ENCODE measurements at places on chromosomes 7 and 10.

GRCh38 chr10:124722798-124723783, 21.1 kb downstream of the FAM53B start:
- no peak for DNase-seq

DNA sequence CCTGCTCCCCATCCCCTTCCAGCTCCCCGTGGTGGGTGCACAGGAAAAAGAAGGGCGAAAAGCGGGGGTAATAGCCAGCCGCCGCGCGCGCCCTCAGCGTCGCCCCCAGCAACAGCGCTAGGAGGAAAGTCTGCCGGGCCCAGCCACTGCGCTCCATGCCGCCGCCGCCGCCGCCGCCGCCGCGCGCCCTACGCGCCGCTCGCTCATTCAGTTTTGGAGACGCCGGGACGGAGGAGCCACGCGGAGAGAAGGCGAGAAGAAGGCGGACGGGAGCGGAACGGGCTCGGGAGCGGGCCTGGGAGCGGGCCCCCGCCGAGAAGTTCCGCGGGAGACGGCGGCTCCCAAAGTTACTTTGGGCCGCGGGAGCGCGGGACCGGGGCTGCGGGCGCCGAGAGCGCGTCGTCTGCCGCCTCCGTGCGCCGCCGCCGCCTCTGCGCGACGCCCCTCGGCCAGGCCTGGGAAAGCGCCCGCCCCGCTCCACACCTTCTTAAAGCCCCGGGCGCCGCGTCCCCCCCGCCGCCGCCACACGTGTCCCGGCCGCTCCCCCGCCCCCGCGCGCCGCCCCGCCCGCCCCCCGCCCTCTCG, at the start of gene RELN:
Gene RELN, minus strand, starts transcription at position 459 of the 585 bp plus-strand sequence. Its CDS starts 302 bp downstream, at position 157.
- no peak for DNase-seq

- DNase-seq: no peak
Measured at GRCh38 chr10:97222326-97222961, 36.7 kb upstream of the SLIT1 start.

DNA sequence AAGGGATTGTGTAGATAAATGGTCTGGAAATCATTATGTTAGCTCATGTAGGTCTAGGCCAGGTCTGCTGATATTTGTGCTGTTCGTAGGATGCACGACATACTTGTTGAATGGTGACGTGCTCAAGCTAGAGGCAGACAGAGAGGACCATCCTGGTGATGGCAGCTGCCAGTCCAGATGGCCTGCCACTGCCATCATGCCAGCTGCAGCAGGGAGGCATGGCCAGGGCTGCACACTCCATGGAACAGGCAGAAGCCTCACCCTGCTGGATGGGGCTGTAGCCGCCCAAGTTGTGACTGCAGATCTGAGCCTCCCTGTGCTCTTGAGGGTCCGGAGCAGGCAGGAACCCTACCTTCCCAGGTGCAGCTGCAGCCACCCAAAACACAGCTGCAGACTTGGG, 80.3 kb downstream of the SPDYE5 start:
- DNase-seq: no peak

DNA sequence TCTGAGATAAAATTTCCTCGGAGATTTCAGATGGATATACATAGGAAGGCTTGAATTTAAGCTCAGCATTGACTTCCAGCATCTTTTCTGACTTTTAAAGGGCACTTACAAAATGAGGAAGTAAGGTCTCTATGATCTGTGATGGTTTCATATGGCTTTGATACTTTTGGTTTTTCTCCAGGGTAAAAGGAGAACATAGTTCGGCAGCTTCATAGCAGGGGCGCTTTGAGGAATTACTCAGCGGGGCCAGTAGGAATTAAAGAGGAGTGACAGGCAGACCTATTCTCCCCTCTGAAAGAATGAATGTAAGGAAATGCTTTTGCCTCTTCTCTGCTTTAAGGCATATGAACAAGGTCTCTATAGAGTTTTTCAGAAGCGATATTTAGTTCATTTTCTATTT, 80.0 kb upstream of the PCDH15 start:
- no peak for DNase-seq

DNA sequence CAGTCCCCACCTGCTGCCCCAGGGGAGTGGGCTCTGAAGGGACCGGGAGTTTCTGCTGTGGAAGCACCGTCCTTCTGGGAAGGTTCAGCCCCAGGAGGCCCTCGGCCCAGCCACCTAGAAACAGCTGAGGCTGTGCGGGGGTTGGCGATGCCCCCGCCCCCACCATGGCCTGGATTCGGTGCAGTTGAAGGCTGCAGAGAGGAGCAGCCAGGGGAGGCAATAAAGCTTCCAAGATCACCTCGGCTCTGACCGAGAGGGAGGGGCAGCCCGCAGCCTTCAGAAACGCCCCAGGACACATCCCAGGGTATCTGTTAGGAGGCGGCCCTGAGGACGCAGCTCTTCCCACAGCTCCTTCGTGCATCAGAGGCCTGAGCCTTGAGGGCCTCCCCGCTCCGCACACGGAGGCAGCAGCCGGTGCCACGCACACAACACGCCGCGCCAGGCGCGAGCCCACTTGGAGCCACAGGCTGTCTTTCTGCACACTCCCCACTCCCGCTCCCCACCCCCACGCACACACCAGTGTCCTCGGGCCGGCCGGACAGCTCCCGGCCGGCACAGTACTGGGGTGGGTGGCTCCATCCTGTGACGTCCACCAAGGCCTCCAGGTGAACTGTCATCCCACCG, 1.6 kb downstream of the KNDC1 start:
- DNase-seq: no peak

- DNase-seq: no peak
Measured at GRCh38 chr7:21722371-21722770, 179.5 kb downstream of the DNAH11 start.

GRCh38 chr7:17957871-17958270, 17.6 kb upstream of the SNX13 start:
- no peak for DNase-seq

- DNase-seq: no peak
Measured at GRCh38 chr7:23347033-23347681, 48.0 kb downstream of the MALSU1 start.

DNA sequence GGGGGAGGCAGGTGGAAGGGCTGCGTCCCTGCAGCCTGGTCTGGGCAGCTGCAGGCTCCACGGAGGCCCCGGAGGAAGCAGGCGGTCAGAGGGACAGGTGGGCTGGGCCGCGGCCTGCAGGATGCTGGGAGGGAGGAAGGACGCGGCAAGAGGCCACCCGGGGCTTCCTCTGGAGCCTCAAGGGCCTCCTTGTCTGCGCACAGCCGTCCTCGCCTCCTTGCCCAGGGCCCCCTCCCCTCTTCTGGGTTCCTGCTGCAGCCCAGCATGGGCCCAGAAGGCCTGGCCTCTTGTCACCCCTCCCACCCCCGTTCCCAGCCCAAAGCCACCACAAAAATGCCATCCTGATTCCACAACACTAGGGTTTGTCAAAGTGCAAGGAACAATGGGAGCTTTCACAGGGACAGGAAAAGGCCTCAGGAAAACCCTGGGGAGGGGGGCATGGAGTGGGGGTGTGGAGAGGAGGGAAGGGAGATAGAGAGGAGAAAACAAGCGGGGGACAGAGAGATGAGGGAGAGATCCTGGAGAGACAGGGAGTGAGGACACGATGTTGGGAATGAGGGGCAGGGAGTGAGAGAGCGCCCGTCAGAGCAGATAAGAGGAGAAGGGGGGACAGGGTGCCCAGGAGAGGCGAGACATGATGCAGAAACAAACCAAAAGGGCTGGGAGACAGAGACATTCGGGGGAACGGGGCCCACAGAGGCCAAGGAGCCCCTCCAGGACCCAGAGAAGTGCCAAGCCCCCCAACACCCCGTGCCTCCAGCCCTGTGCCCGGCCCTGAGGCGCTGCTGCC, 41.8 kb downstream of the ZCCHC24 start:
- DNase-seq: no peak

GRCh38 chr10:110460111-110460809, 37.4 kb upstream of the DUSP5 start:
- no peak for DNase-seq

GRCh38 chr10:126004752-126005151, 108.4 kb downstream of the FANK1 start:
- DNase-seq: no peak

- DNase-seq: no peak
Measured at GRCh38 chr10:5668429-5668828, 2.0 kb upstream of the ASB13 start.

- DNase-seq: no peak
Measured at GRCh38 chr10:91901784-91902677, 7.3 kb downstream of the FGFBP3 start.

DNA sequence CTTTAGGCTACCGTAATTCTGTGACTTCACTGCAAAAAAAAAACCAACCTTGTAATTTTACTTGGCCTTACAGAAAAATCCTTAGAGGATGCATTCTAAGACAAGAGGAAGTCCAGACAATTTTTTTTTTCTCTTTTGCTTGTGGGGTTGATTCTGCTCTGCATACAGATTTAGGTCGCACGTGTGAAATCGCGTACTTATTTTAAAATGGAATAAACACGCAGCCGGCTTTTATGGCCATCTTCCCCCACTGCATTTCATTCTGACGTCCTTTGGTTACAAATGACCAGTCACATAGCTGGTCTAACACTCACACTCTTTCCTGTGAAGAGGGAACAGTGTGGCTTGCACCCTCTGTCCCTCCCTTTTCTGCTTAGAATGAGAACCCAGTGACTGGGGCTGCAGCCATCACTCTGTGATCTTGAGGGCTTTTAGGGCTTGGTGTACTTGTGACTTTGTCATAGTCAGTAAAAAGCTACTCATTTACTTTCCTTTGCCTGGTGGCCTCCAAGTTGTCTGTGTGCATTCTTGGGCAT, 63.6 kb upstream of the CARD11 start:
- DNase-seq: no peak

DNA sequence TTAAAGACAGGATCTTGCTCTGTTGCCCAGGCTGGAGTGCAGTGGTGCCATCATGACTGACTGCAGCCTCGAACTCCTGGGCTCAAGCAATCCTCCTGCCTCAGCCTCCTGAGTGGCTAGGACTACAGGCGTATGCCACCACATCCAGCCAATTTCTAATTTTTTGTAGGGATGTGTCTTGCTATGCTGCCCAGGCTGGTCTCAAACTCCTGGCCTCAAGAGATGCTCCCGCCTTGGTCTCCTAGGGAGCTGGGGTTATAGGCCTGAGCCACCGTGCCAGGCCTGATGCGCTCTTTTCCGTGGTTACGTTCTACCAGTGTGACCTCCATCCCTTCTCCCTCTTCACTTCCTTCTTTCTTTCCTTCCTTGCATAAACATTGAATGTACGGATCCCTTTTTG, 34.2 kb upstream of the IL15RA start:
- no peak for DNase-seq

DNA sequence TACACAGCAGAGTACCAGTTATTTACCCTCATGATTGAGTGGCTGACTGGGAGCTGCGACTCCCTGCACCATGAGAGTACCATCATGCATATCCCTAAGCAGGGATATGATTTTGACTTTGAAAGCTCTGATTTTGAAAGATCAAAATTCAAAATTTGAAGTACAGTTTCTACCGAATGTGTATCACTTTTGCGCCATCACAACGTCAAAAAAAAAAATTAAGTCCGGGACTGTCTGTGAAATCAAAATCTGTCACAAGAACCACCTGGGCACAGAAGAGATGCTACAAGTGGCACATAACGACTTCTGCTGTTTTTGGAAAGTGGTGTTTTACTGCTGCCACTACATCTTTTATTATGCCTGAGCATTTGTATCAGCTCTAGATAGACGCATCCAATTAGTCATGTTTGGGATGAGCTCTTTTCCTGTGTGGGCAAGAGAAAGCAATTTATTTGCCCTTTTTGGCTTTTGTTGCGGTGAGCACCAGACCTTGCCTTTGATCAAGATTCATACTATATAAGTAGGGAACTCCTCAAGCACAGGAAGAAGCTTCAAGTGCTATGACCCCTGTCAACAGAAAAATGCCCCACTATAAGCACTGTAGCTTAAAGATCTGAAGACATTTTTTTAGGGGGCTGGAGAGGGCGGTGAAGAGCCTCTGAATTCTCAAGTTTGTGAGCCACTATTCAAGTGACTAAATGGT, 10.7 kb downstream of the MTPN start:
- DNase-seq: no peak

DNA sequence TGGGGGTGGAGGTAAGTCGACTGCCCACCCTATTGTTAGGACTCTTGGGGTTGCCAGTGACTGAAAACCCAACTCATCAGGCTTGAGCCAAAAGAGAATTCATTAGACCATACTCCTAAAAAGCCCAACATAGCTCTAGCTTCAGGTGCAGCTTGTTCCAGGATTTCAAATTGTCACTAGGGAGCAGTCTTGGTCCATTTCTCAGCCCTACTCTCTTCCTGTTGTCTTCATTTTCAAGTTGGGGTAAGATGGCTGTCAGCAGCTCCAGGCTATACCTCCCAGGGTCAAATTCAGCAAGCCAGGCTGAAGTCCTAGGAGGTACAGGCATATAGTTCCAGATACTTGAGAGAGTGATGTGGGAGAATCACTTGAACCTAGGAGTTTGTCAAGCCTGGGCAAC, 14.9 kb upstream of the COL13A1 start:
- no peak for DNase-seq

- no peak for DNase-seq
Measured at GRCh38 chr10:107163076-107163855, 1.2 kb downstream of the SORCS1 start.

DNA sequence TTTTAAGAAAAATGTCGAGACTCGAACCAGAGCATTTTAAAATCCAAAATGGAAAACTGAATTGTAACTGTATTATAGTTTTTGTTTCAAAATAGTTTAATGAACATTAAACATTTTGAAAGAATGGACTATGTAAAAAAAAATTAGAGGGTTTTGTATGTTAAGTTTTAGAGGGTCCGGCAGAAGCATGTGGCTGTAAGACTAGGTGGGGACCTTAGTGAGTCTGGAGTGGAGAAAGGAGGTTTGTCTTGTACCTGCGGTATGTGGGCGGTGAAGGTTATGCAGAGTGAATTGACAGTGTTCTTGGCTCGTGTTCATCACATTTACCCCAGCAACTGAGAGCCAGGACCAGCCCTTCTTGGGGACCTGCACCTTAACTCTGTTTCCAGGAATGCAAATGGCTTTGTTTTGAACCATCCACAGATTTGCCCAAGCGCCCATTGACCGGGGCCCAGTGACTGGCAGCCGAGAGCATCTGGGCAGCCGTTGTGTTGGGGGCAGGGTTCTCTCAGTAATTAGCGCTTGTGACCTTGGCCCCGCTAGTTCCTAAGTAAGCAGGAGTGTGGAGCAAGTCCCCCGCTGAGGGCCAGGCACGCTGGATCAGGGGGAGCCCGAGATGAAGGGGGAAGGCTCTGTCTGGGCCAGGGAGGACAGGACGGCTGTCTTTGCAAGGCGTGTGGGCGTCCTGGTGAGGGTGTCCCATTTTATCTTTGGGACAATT, 1.4 kb upstream of the KLF6 start:
- no peak for DNase-seq

DNA sequence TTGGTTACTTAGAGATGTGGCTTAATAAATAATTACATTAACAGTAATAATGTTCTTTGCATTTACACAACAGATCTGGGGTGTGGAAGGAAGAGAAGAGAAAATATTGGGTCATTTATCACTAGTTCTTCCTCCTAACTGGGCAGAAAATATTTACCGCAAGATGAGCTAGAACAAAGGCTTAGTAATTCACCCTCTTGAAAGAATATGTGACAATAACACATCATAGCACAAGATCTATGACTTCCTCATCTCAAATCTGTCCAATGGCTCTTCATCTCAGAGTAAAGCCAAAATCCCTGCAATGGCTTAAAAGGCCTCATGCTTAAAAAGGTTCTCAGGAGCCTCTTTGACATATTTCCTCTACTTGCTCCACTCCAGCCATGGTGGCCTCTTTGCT, 178.6 kb downstream of the ZNF438 start:
- no peak for DNase-seq

- DNase-seq: no peak
Measured at GRCh38 chr7:113015034-113015645, 71.5 kb downstream of the GPR85 start.

Measured in T follicular helper cell (primary cell).